Left forelimb (tissue), 1 donor: ENCODE measurements at places on chromosomes 13 and 19.

GRCh38 chr19:3672993-3673392 lies 27.3 kb downstream of the PIP5K1C start:
- DNase-seq: no peak

DNA sequence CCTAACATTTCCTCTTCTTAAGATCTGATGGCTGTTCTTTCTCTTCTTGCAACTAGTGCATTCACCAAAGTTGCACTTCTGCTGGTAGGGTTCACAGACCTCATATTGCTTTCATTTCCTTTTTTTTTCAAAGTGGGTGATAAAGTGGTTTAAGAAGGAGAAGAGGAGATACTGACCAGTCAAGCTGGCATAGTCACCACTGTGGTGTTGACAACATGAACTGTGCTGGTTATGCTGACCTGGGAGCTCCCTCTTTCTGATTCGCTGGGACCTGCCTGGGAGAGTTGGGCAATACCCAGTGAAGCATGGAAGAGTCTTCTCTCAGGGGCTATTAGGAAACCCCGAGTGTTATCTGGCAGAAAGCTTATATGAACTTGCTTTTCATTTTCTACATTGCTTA lies 222.9 kb downstream of the SLITRK5 start:
- no peak for DNase-seq

- no peak for DNase-seq
Observed at GRCh38 chr19:6572217-6572616, 18.7 kb downstream of the CD70 start.

GRCh38 chr13:84553227-84553626 lies 671.0 kb upstream of the SLITRK1 start:
- no peak for DNase-seq

DNA sequence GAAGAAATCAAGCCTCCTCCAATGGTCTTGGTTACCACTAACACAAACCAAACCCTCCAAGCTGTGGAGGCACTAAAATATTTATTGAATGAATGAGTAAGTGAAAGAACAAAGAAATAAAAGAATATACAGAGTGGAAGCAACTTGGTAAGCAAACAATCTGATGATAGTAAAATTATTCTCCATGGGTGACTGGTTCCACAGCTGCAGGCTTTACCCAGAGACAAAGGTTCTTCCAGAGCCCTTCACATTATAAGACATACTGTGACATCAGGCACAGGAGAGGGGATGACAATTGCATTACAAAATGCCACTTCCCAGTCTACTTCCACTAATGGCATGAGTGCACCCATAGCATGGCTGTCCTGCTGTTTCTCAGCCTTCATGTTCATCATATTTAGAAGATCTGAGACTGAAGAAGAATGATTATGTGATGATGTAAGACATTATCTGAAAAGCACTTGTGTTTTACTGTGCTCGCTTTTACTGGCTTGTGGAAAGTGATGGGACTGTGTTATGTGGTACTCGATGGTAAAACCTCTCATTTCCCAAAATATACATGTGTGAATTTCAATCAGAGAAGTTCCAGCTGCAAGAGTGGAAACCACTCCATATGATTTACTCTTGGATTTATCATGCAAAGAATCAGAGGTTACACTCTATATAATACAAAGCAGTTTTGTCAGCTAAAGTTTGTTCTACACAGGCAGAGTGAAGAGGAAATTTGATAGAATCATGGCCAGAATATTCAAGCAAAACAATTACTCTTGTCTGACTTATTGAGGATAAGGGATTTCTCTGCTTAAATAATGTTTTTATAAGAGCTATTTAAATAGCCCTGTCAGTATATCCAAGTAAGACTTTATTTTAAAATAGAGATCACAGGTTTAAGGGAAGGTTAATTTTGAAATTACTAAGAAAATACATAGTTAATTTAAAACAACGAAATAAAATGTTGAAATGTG lies 220.2 kb upstream of the NBEA start:
- DNase-seq: no peak

DNA sequence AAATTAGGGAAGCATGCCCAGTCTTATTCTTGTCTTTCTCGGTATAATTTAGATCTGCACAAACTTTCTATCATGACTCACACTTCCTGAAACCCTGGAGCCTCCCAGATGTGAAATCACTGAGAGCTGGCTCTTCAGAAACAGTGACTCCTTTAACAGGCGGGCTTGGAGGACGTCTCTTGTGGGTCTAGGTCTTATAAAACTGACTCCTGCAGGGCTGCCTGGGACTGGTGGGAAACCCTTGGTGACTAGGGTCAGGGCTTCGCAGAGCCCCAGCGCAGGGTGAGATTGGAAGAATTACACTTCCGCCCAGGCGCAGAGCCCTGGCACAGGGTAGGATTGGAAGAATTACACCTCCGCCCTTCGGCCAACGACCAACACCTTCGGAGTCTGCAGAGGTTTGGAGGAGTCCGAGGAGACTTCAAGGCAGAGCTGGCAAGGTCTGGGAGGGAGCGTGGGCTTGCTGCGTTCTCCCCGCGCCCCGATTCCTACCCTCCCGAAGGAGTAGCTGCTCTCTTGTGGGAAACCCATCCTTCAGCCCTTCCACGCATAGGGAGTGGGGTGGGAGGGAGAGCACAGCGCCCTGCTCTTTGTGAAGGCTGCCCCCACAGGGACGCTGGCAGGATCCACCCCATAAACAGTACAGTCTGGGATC lies 43.4 kb upstream of the MAP3K10 start:
- no peak for DNase-seq

DNA sequence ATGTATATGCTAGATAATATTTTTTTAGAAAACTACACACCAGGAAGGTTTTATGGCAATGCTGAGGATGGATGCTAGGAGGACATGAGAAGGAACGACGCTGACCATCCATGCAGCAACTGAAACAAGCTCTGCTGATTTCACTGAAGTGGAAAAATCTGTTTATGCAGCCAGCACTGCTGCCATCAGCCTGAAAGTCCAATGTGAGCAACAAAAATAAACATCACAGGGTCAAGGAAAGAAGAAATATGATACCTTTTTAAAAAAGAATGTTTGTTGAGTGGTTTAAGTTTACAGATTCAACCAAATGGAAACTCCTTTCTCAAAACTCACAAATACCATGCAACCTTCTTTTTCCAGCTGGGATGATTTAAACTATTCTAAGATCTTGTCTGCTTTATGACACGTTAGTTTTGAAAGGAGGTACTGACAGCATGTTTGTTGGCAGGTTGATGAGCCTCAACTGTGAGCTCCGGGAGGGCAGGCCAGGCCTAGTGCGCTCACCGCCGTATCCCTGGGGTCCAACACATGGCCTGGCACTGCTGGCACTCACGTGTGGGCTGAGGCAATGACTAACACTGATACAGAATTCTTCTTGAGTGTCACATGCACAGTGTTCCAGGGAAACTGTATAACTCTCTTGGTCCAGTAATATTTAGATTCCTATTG lies 46.8 kb downstream of the LATS2 start:
- DNase-seq: no peak

GRCh38 chr19:4988770-4989251 lies 19.9 kb downstream of the KDM4B start:
- no peak for DNase-seq

DNA sequence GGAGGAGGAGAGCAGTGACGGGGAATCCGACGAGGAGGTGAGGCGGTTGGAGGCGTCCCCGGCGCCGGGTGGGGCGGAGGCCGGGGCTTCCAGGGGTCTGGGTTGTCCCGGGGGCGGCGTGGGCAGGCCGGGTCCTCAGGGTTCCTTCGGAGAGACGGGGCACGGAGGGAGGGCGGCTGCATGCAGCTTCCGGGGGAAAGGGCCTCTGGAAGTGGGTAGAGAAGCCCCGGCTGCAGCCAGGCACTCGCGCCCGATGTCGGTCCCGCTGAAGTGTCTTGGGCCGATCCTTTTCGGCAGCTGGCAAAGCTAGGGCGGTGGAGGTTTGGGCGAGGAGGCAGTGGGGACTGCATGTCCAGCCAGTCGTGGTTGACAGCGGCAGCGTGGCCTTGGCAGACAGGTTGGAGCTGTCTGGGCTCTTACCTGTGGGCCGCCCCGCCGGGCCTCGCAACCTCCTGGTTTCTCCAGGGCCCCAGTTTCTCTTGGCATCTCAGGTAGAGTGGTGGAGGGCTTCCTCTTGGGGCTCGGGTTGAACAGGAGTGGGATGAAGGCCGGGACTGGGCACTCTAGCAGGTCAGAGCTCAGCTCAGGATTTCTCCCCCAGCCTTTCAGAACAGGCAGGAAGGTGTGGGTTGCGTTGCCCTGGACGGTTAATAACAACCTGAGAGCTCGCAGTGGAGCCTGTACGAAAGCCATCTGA lies 690 bp downstream of the KMT2B start:
- no peak for DNase-seq

- no peak for DNase-seq
Observed at GRCh38 chr19:55676383-55676782, 1.4 kb downstream of the EPN1 start.

DNA sequence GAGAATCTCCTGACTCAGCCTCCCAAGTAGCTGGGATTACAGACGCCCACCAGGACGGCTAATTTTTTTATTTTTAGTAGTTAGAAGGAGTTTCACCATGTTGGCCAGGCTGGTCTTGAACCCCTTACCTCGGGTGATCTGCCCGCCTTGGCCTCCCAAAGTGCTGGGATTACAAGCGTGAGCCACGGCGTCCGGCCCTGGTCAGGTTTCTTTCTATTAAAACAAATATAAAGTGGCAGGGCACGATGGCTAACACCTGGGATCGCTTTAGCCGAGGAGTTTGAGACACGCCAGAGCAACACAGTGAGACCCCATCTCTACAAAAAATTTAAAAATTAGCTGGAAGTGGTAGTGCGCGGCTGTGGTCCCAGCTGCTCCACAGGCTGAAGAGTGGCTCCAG lies 1.5 kb upstream of the MED25 start:
- DNase-seq: no peak

GRCh38 chr13:49097374-49097773 lies 121.7 kb downstream of the FNDC3A start:
- DNase-seq: no peak

DNA sequence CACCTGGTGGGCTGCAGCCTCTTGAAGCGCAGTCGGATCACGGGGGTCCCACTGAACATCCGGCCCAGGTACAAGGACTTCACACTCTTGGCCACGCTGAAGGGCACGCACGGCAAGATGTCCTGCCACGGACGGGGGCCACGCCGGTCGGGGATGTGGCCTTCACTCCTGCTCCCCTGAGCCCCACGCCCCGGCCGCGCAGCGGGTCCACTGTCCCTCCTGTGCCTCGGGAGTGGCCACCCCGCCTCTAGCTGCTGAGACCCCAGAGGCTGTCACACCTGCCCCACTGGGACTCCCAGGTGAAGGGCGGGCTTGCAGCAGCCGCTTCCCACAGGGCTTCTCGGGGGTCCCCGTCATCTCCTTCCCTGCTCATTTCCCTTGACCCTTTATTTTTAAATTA lies 31.2 kb downstream of the GAS6 start:
- no peak for DNase-seq

DNA sequence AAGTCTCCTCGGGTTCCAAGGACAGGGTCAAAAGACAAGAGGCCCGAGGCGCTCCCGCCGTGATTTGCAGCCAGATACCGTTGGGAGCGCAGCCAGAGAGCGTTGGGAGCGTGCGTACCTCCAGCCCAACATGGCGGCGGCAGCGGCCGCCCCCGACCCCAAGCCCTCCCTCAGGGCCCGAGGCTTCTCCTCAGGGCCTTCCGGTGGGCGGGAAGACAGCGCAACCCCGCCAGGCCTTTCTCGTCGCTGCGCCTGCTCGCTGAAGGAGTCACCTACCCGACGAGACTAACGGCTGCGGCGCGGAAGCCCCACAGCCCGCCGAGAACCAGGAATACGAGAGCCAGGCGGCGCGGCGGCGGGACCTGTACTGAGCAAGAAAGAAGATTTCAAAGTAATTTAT lies 3.2 kb upstream of the ZNF850 start:
- peak; percentile 67 for DNase-seq

DNA sequence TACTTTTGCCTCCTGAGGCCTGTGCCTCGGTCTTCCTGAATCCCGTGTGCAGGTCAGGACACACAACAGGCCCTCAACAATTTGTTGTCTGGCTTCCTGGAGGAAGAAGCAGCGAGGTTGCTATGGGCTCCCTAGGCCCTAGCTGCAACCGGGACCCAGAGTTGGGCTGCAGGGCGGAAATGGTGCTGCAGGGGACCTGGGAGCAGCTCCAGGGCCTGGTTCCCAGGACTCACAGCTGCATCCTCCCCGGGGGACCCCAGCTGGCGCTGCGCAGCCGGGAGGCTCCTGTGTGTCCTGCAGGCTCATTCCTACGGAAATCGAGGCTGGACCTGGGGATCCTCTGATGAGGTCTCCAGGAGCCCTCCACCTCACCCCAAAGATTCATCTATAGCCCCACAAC lies 999 bp upstream of the TNFAIP8L1 start:
- no peak for DNase-seq

GRCh38 chr19:47419030-47419783 lies at the start of gene MEIS3:
Gene MEIS3 (minus strand): TSS chr19:47419527. CDS start chr19:47419081, 446 bp downstream.
- no peak for DNase-seq

GRCh38 chr13:46983881-46984280 lies 87.0 kb upstream of the HTR2A start:
- DNase-seq: no peak

DNA sequence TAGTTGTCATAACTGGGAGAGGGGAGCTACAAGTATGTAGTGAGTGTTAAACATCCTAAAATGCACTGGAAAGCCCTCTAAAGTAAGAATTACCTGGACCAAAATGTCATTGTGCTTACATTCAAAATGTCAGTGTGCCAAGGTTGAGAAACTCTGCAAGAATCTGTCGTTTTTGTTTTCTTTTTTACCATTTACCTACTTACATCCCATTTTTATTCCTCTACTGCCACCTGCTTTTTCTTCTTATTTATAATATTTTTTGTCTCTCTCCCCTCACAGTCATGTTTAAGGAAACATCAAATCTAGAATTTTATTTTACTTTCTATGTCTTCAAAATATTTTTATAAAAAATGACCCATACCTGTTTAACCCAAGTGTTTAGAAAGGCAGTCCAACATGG lies 226.4 kb downstream of the PCDH17 start:
- DNase-seq: no peak

DNA sequence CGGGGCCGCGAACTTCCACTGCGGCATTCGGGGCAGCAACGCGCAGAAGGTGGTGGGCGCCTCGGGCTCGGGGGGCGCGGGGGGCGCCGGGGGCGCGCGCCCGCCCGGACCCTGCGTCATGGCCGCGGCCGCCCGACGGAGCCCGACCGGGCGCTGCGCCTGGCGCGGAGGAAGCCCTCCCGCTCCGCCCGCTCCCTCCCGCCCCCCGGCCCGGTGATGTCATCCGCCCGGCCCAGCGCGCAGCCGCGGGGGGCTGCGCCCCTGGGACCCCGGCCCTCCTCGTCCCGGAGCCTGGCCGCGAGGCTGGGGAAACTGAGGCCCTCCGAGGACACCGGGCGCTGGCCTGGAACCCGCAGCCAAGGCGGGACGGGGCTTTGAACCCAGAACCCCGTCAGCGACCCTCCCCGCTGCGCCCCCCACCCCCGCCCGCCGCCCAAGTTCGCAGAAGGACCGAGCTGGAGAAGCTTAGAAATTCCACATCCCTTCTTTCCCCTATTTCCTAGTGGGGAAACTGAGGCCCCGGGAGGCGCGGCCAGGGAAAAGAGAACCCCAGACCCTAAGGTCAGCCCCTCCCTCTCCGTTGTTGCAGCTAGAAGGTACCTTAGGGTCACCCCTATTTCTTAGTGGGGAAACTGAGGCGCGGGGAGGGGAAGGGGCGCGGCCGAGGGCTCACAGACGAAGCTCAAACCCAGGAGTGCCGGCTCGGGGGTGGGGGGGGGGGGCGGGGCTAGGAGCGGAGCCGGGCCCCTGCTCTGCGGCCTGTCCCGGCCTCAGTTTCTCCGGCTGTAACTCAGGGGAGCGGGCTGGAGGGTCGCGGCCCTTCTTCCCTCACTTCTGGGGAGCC lies at the start of gene SHC2:
Gene SHC2 (minus strand): TSS at position 157 of the 844 bp plus-strand sequence. CDS start 37 bp downstream, at position 120.
- DNase-seq: no peak

GRCh38 chr13:77065461-77066147 lies 38.6 kb upstream of the FBXL3 start:
- no peak for DNase-seq

- no peak for DNase-seq
Observed at GRCh38 chr13:101941095-101941783, 460.6 kb downstream of the FGF14 start.
